ENCODE measurements at places on chromosomes 1 and 21.

DNA sequence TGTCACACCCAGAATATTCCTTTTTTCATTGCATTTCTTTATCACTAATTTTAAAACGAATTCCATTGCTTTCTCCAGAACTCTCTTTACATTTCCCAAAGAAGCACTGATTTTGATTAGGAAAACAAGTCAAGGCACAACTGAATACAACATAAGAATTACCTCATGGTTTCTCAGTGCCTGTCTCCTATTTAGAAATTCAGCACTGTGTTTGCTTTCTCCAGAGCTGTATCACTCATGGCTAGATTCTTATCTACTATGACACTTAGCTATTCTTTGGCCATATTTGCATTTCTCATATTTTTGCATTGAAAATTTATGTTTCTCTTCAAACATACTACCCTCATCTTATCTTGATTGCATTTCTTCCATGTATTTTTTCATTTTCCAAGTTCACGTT lies 1402.0 kb downstream of the MRPL39 start:
- no peak for DNase-seq

DNA sequence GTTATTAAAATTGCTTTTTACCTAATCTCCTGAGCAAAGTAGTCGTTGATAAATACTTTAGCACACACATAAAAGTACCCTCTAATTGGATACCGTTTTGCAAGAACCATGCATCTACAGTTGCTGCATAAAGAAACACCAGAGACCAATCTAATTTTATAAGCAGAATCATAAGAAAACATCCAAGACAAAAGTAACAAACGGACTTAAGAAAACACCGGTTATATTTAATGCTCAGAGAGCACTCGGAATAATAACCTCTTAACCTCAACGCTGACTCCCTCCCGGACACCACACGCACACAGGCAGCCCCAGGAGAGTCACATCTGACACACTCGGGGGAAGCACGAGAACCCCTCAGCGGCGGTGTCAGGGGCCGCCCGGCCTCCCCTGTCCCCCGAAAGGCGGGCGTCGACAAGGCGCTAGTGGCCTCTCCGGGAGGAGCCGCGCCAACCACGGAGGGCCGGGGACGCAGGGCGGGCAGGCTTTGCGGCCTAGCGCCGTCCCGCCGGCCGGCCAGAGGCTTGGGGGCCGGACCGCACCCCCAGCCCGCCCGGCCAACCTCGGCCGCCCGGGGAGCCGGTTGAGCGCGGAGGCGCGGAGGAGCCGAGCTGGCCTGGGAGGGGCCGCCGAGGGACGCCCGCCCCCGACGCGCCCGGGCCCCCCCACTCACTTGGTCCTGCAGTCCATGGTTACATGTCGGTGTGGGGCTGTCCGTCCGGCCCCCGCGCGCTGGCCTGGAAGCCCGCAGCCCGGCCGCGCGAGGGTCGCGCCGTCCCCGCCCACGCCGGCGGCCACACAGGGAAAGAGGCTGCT lies 606 bp downstream of the DENND1B start:
- no peak for DNase-seq

DNA sequence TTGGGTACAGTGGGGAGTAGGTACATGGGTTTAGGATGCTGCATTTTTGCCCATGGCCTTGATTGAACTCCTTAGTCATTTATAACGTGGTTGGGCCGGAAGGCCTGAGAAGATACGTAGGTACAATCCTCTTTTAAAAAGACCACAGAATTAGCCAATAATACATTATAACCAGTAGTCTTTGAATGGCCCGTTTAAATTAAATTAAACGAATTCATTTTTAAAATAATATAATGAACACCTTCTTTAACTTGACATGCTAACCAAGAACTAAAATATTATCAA lies 20.1 kb upstream of the ADAR start:
- DNase-seq, result no peak

DNA sequence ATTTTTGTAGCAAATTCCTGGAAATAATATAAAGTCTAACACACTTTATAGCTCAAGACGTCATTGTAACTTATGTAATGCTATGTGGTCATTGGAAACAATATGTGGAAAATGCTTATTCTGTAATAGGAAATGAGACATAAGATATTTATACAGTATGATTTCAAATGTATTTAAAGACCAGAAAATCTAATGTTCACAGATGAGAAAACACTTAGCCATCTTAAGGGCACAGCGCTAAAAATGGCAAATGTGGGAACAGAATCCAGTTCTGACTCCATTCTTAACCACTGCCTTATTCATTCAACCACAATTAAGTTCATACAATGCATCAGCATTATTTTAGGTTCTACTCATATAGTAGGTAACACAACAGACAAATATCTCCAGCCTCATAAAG lies 12.5 kb downstream of the CSDE1 start:
- no peak for DNase-seq

DNA sequence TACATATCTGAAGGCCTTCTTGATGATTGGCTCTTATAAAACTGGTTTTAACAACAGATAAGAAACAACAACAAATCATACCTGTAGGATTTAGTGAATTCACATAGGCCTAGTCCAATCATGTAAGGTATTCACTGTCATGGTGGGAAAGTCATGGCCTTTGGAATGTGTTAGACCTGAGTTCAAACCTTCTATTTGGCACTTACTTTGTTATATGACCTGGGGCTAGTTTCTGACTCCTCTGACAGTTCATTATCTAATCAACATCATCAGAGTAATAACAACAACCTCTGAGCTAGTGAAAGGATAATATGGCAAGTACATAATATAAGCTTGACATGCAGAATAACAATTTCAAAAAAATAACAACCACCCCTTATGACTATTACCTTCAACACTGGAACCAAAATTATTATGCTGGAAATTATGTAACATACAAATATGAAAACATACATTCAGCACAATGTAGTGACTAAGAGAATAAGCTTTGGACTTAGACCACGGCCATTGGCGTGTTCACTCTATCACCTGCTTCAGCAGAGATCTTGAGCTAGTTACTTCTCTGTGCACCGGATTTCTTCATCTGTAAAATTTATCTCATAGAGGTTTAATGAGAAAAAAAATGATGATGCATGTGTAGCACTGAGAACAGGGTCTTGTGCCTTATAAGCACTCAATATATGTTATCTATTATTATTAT lies 597.6 kb downstream of the LMO4 start:
- DNase-seq, result no peak

DNA sequence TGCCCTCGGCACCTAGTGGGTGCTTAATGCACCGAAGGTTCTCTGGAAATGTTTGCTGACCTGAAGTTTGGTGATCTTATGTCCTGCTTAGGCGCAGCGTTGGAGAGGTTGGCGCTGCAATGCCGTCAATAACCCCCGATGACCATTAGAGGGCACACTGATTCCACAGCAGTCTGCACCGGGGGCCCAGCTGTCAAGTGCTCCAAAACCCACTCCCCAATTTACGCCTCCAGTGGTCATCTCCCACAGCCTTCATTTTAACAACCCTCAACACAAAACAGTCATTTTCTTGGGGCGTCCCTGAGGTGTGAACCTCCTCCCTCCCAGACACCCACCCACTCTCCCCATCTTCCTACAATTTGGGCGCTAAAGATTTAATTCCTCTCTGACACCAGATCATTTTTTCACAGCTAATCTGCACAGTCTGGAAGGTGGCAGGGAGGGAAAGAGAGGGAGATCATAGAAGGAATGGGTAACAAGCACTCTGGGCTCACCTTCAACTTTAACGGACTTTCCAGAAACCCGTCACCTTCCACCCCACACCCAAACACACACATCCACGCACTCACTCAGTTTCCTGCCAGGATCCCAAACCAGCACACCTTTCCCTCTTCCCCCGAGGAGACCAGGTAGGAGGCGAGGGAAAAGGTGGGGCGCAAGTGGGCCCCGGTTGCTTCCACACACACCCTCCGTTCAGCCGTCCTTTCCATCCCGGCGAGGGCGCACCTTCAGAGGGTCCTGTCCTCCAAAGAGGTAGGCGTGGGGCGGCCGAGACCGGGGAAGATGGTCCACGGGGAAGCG lies 570 bp upstream of the NPR1 start:
- peak; percentile 14 for DNase-seq

DNA sequence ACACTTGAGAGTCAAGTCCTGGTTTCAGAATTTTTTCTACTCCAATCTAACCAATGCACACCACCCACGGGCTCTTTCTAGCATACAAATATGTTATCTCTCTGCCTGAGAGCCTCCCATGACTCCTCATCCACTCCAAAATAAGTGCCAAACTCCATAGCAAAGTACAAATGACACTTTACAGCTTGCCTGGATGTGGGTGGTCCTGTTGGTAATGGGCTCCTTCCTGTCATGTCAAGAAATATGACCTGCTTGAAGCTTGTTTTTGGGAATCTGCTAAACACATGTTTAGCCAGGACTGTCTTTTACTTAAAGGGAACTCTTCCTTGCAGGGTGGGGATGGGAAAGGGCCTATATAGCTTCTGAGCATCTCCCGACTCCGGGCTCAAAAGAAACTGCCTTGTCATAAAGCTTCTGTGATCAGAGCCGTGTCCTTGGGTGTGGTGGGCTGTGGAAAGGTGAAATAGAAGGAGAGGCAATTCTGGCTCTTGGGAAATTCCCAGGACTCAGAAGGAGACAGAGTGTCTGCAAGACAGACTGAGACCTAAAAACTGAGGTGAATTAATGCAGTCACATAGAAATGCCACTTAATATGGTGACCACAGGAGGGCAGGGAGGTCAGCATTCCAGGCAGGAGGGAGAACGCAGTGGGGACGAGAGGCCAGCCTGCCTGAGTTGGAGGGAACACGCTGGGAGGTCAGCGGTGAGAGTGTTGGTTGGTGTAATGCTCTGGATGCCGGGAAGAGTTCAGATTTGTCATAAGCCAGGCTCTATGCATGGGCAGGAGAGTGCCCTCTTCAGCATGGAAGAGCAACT lies 6.1 kb upstream of the IGFN1 start:
- DNase-seq, result no peak
